Mucosa of gallbladder (tissue), 1 donor: ENCODE measurements at places on chromosomes 7 and 10. TPM values are rescaled to one million over a fixed set of nuclear protein-coding genes. Genes with fewer than 3 reads are reported as not detected.

ZPBP gene
- total RNA-seq: not detected

RPS24 gene
- total RNA-seq: 978 TPM

LIPK gene
- total RNA-seq: not detected

DNA sequence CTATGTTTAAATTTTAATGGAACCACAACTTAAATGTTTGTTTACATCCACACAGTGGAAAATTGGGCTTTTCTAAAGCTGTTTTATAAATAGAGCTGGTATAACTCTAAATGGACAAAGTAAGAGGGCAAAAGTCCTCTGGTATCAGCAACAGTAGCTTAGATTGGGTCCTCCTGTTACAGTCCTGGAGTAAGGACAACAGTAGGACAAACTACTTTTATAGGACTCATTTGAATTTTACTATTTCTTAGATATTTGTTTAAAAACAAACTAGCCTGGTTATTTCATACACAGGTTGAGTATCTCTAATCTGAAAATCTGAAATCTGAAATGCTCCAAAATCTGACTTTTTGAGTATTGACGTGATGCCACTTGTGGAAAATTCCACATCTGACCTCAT lies 8.4 kb downstream of the VCL start:
- DNase-seq: no peak

- no peak for DNase-seq
These were observed 137.2 kb downstream of the VIPR2 start for GRCh38 chr7:159007364-159007995.

DNA sequence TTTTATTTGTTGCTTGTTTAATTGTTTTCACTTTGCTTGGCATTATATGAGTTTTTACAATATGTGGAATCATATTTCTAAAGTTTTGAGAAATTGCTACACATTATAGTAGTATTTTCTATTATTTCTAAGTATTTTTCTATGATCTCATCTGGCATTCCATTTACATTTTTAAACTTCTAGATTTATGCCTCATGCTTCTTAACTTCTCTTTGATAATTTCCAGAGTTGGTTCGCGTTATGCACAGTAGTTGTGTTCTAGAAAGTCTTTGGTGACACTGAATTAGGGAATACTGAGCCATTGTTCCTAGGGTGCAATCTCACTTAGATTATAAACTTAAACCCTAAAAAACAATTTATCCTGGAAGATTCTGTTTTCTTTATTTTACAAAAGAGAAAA lies 129.2 kb downstream of the GNAI1 start:
- no peak for DNase-seq
